Fibroblast of skin of abdomen (primary cell): ENCODE measurements at places on chromosomes 11 and 22.
A peak's percentile ranks its signal among the peaks of the same experiment; 100 is the strongest.

DNA sequence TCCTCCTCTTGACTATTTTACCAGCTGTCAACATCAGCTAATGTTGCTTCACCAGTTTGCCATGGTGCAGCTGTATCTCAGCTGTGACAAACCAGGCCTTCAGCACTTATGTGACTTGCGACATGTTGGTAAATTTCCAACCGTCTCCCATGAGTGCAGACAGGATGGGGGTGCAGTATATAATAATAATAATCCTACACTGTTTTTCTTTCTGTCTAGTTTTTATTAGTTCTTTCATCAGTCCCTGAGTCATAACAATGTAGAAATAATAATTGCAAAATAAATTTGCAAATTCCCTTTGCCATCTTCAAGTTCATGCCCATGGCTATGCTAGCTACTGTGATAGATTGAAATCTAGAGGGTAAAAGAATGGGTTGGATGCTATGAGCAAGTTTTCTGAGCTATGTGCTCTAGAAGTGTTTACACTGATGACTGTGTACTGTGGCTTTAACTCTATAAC is 4.9 kb downstream of the MMP13 start:
- DNase-seq = peak; percentile 67

DNA sequence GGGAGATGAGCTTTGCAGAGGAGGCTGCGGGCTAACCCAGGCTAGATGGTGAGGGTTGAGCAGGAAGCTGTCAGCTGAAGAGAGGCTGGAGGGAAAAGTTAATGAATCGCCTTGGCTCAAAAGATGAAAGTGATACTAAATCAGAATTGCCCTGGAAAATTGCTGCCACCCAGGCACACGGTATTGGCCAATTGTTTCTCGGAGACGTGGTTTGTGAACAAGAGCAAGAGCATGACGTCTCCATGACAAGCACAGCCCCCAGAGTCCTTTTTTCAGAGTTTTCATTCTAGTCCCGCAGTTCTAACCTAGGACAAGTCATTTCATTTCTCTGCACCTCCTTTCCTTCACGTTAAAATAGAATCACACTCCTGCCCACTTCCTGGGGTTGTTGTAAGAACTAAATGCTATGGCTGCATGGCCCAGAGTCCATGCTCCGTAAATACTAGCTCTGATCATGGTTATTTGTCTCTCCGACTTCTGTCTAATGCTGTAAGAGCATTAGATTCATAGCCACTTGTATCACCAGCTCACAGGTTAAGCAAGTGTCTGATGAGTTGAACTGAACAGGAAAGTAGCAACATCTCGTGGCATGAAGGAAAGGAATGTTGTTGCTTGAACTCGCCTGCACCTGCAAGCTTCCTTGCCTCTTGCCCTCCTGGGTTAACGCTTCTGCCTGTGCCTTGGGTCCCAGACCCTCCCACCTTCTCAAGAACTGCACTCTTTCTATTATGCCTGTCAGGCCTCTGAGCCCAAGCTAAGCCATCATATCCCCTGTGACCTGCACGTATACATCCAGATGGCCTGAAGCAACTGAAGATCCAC is 33.8 kb upstream of the NUP50 start:
- no peak for DNase-seq

DNA sequence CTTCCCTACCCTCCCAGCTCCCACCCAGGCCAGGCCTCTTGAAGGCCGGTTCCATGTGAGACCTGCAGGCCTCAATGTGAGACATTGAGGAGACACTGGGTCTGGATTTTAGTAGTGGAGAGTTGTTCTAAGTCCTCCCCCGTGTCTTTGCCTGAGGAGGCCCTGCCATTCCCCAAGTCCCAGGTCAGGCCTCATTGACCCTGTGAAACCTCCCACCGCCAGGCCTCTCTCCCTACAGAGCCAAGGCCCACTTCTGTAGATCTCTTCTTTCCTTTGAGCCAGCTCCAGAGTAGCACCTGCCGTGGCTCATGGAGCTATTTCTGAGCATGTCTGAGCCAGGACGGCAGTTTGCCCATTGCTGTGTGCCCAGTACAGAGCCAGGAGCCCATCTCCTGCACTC is 1419.6 kb downstream of the TBC1D22A start:
- no peak for DNase-seq

GRCh38 chr11:7046474-7047175 is 26.3 kb downstream of the NLRP14 start:
- DNase-seq = peak; percentile 3

DNA sequence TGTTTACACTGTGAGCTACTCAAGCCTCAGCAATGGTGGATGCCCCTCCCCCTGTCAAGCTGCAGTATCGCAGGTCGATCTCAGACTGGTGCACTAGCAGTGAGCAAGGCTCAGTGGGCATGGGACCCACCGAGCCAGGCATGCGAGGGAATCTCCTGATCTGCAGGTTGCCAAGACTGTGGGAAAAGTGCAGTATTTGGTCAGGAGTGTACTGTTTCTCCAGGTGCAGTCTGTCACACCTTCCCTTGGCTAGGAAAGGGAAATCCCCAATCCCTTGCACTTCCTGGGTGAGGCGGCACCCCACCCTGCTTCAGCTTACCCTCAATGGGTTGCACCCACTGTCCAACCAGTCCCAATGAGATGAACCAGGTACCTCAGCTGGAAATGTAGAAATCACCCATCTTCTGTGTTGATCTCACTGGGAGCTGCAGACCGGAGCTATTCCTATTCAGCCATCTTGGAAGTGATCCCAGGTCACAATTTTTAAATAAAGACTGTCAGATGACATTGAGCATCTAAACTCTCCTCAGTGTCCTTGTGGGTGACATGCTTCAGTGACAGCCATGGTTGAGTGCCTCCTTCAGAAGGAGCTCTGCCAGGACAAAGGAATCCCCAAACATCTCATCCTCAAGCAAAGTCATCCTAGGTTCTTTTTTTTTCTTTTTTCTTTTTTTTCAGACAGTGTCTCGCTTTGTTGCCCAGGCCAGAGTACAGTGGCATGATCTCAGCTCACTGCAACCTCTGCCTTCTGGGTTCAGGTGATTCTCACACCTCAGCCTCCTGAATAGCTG is 10.8 kb downstream of the SLC22A24 start:
- no peak for DNase-seq

- DNase-seq = peak; percentile 70
Observed at GRCh38 chr22:32803738-32804435, 2.4 kb downstream of the TIMP3 start.

GRCh38 chr22:42363892-42364291 is 68.3 kb downstream of the NFAM1 start:
- DNase-seq = no peak

GRCh38 chr22:43088984-43089717 is at the start of gene TTLL1:
TSS of gene TTLL1 (minus strand) at chr22:43089391. CDS start at chr22:43075586, 13,805 bp downstream.
- DNase-seq = peak; percentile 87

DNA sequence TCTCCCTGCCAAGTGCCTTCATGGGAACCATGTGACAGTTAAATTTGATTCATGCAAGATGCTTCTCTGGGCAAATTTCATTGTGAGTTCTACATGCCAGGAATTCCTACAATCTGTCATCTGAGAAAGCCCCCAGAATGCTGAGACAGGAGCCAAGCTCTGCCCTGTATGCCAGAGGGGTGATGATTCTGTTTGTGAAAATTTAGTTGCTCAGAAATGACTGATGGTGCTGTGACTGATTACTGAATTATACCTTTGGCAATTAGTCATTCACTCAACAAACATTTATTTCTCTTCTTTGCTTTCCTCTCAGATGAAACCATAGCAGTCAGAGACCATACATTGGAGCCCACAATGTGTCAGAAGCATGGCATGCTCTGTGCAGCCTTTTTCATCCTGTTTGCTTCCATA is 69.0 kb upstream of the ZBED5 start:
- DNase-seq = peak; percentile 46

- DNase-seq = peak; percentile 5
Observed at GRCh38 chr11:34052608-34053160, 1.2 kb downstream of the CAPRIN1 start.

DNA sequence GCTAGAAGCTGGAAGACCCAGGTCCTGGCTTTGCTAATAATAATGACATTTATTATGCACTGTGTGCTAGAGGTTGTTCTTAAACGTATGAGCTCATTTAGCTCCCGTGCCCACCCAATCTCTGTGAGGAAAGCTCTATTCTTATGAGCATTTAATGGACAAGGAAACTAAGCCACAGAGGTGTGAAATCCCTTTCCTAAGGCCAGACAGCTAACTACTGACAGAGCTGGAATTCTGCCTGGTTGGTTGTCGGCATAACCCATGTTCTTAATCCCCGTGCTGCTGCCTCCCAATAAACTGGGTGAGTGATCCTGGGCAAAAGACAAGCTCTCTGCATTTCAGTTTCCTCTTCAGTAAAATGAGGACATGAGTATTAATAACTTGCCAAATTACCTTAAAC is 49.4 kb downstream of the SNX19 start:
- DNase-seq = no peak

DNA sequence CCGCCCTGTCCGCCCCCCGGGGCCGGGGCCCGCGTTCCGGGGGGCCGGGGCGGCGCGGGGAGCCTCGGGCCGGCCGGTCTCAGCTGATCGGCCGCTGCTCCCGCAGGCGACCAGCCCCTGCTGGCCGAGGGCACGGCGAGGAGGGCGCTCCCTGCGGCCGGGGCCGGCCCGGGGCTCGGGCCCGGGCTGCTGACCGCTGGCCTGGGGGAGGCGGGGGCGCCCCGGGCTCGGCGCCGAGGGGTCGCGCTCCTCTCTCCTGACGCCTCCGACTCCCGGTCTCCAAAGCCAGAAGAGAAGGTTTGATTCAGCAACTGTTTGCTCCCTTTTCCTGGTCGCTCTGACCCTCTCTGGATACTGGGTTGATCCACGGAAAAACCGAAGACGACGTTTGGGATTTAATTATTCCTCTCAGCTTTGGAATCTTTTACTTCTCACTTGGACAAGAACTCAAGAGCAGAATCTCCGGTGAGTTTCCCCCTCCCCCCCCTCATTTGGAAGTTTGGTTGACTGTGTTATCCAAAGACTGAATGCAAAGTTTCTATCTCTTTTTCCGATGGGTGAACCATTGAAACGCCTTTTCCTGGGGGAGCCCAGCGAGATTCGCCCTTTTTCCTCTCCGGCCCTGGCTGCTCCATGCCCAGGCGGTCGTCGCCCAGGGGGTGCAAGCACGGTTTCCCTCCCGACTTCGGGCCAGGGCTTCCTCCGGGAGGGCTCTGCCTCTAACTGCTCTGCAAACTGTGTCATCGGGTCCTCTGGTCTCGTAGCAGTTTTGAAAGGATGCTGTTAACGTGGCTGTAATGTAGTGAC is 725 bp downstream of the KDM2A start:
- no peak for DNase-seq

GRCh38 chr11:69817265-69818230 is 1.7 kb downstream of the FGF3 start:
- DNase-seq = no peak

DNA sequence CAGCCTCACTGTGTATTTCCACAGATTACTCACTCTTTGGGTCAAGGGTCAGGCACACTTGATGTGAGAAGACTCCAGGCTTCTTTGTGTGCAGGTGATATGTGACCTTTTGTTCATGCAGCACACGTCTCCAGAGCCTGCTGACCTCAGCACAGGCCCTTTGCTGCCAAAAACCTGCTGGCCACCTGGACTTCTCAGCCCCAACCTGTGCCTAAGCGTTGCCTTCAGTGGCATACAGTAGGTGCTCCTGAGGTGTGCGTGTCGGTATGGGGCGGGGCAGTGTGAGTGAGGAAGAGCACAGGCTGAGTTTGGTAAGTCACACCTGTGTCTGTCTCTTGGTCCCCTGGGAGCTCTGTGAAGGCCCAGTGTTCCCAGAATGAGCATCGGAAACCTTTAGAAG is 58.1 kb downstream of the WNT11 start:
- DNase-seq = no peak

- DNase-seq = no peak
Observed at GRCh38 chr22:25570486-25570885, 6.0 kb downstream of the GRK3 start.

GRCh38 chr22:19173047-19174035 is 5.2 kb downstream of the SLC25A1 start:
- DNase-seq = no peak

GRCh38 chr22:30892731-30893221 is 75.8 kb downstream of the MORC2 start:
- DNase-seq = no peak

- DNase-seq = peak; percentile 78
Observed at GRCh38 chr11:112321501-112322172, 61.0 kb upstream of the PLET1 start.

DNA sequence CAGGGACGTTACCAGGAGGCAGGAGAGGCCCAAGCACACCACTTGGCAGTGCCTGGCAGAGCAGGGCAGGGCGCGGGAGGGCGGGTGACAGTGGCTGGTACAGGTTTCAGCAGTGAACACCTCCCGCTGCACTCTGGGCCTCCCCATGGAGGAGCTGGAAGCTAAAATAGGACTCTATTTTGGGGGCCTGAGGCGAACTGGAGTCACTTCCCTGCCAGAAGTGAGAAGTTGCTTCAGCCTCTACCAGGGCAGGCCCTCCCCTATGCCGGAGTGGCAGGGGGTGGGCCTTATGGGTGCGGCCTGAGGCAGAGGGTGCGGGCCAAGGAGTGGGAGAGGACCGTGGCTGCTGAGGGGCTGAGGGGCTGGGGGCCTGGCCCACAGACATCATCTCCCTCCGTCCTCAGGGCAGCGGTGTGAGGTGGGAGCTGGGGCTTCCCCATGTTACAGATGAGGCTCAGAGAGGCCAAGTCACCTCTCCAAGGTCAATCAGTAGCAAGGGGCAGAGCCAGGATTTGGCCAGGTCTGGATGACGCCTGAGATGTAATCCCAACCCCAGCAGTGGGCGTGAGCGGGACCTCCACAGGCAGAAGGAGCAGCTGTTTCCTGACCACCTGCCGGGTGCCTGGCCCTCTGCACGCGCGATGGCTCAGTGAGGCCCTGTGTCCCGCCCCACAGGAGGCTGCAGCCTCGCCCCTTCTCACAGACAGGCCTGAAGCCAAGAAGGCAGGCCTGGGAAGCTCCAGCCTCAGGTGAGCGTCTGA is 39.3 kb downstream of the KCNJ4 start:
- DNase-seq = no peak

DNA sequence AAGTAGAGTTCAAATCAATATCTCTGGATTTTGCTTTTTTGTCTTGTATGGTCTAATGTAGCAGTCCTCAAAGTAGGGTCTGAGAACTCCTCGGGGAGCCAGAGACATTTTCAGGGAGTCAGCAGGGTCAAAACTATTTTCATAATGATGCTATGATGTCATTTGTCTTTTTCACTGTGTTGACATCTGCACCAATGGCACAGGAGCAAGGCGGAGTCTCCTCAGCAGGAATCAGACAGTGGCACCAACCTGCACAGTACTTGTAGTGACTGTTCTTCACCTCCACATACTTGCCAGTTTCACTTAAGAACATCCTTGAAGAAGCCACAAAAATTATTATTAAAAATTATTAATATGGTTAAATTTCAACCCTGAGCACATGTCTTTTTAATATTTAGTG is 14.9 kb upstream of the FXYD6 start:
- no peak for DNase-seq
